ENCODE measurements at places on chromosomes 5 and 9. TPM values are rescaled to one million over a fixed set of nuclear protein-coding genes. Genes with fewer than 3 reads are reported as not detected.
A peak's percentile ranks its signal among the peaks of the same experiment; 100 is the strongest.

ZFP37 gene
- total RNA-seq: 7.9 TPM

PLAC8L1 gene
- 2.2 TPM for total RNA-seq

TAF1L gene
- total RNA-seq: not detected

ITK gene
- not detected for total RNA-seq

TRIP13 gene
- 3.9 TPM for total RNA-seq

IL13 gene
- total RNA-seq: not detected

GRCh38 chr5:1637639-1638481, 114.1 kb upstream of the LPCAT1 start:
- no peak for DNase-seq

- DNase-seq: peak; percentile 97
Measured at GRCh38 chr5:126594748-126595485, at the start of gene ALDH7A1. TSS of gene ALDH7A1 (minus strand) at chr5:126595219. CDS start at chr5:126595198, 21 bp downstream.

DNA sequence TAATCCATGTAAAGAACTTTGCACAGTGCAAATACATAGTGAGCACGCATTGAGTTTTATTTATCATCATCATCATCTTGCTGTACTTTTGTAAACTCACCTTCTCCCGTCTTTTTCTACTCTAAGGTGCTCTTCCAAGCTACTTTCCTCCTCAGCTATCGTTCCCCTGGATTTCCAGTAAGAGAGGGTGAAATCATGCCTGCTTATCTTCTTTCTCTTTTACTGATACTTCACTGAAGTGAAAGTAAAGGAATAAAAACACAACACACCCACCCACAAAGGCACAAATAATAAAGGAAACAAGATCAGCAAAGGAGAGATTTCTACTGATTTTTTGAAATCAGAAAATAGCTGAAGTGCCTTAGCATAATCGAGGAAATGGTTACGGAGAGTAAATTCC, 509.9 kb downstream of the RAB3C start:
- no peak for DNase-seq

GRCh38 chr5:52811067-52811749, 23.5 kb downstream of the ITGA1 start:
- DNase-seq: no peak

GRCh38 chr5:16744164-16744880, 127.5 kb upstream of the RETREG1 start:
- no peak for DNase-seq

DNA sequence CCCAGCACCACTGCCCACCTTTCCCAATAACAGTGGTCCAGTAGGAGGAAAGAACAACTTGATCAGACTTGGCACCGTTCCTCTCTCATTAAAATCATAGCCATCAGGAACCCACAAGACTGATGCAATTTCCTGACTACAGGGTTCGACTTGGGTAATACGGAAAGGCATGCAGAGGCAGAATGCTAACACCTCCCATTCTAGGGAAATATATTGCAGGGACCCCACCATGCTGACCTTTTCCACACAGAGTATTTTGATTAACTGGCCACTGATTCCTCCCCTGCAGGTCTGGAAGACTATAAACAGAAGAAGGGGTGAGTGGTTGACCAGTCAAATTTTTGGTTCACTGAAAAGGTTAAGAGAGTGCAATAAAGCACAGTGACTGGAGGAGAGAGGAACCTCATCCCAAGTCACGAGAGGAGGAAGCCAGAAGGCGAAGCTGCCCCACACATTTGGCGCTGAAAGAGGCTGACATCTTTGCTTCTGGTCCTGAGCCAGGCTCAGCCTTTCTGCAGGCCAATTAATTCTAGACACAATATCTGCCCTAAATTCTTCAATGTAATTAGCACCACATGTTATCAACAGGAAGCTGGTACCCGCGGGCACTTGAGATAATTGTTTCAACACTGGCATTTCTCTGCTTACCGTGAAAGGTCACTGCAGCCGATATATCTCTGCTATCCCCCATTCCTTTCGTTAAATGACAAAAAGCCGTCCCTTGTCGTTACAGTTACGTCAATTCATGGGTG, 64.7 kb upstream of the SPOCK1 start:
- no peak for DNase-seq

Measured in glutamatergic neuron (in vitro differentiated cells).